ENCODE measurements at places on chromosomes 13 and 19.

GRCh38 chr19:30555791-30556110 lies 183.6 kb downstream of the ZNF536 start:
- DNase-seq: no peak

GRCh38 chr13:102399791-102400674 lies 1.8 kb downstream of the FGF14 start:
- DNase-seq: no peak

DNA sequence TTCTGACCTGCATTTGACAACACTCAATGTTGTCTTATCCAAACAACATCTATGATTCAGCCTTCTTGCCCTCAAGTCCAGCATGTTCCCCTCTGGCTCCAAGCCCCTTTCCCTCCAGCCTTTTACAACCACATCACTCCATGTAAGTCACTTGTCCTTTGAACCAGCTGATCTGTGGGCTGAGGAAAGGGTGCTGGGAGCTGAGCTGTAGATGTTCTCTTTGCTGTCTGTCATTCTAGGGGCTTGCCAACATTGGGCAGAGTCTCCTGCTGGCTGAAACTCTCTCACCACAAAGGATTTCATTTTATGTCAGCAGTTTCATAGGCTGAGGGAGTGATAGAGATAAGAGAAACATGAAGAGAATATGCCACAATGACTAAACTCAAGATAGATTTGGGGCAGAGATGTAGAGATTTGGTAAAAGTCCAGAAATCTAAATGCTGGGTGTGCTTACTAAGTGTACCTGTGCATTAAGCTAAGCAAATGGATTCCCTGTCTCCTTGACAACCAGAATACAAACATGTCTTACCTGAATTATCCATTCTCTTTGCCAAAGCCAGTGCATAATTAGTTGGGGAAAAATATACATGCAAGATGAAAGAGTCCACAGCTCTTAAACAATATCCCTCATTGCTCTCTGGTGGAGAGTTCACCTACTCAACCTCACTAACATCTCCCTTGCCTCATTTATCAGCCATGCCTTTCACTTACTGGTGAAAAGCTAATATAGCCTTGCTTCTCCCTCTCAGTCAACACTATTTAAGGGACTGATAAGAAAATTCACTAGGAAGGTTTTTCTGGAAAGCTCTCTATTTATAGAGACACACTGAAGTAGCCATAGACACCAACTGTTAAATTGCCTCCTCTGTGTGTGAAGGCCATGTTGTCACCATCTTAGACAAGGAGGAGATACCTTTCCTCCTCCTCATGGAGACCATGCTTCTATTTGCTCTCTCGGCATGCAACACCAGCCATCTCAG lies 175.5 kb upstream of the SERP2 start:
- DNase-seq: no peak

- DNase-seq: no peak
These were observed 306.6 kb downstream of the ATP8A2 start for GRCh38 chr13:25678398-25678797.

DNA sequence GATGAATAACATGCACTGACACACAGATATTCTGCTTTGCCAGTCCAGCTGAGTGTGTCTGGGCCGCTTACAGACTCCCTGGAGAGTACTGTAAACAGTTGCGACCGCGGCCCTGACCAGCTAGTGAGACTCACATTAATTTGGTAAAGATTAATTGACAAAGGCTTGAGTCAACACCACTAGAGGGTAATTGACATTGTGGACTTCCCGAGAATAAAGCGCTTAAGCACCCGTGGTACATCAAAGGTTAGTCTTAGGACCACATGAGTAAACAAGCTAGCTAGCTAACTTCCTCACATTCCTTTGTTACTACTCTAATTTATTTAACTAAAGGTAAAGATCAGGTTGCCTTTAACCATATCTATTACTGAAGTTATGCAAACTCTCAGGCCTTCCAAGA lies 624.4 kb upstream of the ARGLU1 start:
- no peak for DNase-seq

DNA sequence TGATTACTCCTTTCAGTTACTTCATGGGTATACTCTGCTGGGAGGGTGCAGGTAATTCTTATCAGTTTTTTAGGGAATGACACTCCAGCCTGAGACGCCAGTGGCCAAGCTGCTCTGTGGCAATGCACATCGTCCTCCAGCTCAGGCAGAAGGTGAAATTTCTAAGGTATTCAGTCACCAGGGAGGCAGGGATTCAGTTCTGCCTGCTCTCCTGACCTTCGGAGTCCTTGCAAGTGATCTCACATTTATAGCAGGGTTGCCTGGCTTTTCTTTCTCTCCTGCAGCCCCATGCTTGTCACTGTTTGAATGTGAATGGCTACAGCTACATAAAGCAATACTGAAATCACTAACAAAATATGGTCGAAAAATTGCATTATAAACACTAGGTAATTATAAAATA lies 1447.5 kb downstream of the EFNB2 start:
- no peak for DNase-seq

DNA sequence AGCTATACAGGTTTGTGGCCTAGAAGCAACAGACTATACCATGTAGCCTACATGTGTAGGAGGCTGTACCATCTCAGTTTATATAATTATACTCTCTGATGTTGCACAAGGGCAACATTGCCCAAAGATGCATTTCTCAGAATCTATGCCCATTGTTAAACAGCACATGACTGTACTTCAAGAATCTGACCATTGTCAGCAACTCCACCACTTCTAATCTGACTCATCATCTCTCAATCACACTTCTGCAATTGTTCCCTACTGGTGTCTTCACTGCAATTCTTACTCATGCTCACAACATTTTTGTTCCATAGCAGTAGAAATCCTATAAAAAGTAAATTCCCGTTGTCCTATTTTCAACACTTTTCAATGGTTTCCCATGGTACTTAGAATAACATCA lies 63.9 kb upstream of the ATXN8OS start:
- no peak for DNase-seq

GRCh38 chr13:38582133-38582532 lies 104.7 kb upstream of the FREM2 start:
- no peak for DNase-seq

- DNase-seq: no peak
These were observed 85.4 kb upstream of the TUBA3C start for GRCh38 chr13:19266979-19267378.

DNA sequence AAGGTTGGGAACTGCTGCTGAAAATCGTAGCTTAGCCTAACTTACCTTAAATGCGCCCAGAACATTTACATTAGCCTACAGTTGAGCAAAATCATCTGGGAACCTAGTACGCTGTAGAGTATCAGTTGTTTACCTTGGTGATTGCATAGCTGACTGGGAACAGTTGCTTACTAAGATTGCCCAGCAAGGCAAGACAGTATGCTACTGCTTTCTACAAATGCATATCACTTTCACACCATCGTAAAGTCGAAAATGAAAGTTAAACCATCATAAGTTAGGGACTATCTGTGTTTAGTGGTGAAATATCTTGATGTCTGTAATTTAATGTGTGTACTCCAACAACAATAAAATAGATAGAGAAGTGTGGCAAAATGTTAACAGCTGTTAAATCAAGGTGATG lies 1670.6 kb upstream of the PCDH20 start:
- no peak for DNase-seq

GRCh38 chr13:22861958-22862466 lies 318.8 kb upstream of the SGCG start:
- DNase-seq: no peak

GRCh38 chr13:77740097-77740735 lies 42.7 kb downstream of the SLAIN1 start:
- DNase-seq: no peak

GRCh38 chr13:61045251-61045650 lies 370.4 kb downstream of the PCDH20 start:
- no peak for DNase-seq

DNA sequence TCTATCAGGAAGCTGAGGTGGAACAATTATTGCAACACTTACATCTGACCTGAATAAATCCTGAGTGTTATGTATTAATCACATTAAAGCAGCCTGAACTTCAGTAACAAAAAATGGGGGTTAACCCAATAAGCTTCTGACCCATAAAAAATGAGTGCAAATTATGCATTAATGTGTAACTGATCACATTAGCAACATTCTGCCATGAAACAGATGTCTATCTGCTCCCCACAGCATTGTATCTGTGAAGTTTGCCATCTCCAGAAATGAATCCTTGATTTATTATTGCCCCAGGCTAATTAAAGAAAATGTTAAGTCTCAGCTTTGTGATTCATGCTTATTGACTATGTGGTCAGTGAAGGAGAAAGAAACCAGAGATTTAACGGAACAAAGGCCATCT lies 304.9 kb downstream of the PCDH20 start:
- no peak for DNase-seq
